ENCODE measurements at places on chromosomes 1 and 21.
A peak's percentile ranks its signal among the peaks of the same experiment; 100 is the strongest.

DNA sequence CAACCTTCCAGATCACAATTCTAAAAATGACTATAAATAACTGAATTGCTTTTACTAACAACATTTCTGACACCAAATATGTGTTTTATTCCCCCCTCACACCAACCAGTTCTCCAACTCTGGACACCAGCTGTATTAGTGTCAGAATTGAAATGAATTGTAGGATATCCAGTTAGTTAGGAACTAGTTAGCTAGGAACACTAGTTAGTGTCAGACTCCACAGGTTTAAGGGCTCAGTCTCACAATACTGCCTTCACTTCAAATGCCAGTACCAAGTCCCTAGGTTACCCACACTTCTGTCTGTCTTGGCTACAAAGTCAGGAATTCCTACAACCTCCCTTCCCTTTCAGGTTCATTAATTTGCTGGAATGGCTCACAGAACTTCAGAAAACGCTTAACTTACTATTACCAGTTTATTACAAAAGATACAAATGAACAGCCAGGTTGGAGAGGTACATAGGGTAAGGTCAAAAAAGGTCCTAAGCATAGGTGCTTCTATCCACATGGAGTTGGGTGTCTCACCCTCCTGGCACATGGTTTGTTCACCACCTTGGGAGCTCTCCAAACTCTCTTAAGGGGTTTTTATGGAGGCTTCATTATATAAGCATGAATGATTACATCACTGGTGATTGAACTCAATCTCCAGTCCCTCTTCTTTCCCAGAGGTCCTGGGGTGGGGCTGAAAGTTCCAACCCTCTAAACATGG, 4.2 kb downstream of the STXBP3 start:
- DNase-seq: no peak

GRCh38 chr1:214864896-214865688, 217.4 kb upstream of the KCNK2 start:
- DNase-seq: no peak

DNA sequence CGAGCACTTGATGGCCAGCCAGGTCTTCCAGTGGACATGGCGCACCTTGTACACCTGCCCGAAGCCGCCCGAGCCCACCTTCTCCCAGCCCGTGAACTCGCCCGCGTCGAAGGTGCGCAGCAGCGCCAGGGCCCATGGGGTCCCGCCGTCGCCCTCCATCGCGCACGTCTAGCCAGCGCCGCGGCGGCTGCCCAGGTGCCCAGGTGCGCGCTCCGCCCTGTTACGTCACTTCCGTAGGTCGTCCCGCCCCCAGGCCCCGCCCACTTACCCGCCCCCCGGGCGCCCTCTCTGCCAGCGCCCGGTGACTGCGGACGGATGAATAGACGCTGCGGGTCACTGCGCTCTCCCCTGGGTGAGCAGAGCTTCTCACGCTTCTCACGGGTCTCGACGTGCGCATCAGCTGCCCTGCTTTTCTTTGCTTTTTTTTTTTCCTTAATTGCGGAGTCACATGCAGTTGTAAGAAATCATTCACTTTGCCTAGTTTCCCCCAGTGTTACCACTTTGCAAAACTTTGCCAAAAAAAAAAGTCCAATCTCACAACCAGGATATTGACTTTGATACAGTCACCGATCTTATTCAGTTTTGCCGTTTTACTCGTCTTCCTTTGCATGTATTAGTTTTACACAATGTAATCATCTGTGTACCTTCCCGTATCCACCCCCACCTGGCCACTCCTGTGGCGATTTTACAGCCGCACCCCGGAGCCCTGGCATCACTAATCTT, at the start of gene RIPK4:
RIPK4 (minus strand) TSS at position 170 of the 723 bp plus-strand sequence; CDS start at position 159, 11 bp downstream.
- peak; percentile 78 for DNase-seq

DNA sequence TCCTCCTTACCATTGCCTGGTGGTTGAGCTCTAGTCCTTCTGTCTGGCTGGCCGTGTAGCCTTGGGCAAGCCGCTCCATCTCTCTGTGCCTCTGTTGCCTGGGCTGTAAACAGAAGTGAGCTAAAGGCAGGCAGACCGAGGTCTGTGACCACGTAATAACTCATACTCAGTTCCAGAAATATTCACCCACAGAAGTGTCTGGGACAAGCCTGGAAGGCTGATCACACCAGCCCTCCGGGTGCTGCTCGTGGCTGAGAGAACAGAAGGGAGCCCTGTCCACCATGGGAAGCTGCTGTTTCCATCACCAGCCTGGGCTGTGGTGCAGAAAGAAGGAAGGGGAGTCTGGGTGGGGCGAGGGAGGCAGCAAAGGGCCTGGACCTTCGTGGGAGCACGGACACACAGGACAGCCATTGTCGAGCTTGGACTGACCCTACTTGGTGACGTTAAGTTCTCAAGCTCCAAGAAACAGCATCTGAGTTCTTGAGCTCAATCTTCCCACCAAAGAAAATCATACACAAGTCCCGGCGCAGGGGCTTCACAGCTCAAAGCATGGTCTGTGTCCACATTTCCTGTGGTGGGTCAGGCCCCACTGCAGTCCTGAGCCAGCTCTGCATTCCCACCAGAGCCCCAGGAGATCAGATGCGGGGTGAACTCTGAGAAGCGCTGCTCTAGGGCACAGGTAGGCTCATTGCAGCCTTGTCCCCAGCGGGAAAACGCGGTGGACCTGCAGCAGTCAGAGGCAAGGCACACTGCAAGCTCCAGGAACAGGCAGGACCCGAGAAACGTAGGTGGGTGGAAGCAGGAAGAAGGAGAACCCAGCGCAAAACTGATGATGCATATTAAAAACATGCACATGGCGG, 61.8 kb downstream of the RUNX3 start:
- no peak for DNase-seq

DNA sequence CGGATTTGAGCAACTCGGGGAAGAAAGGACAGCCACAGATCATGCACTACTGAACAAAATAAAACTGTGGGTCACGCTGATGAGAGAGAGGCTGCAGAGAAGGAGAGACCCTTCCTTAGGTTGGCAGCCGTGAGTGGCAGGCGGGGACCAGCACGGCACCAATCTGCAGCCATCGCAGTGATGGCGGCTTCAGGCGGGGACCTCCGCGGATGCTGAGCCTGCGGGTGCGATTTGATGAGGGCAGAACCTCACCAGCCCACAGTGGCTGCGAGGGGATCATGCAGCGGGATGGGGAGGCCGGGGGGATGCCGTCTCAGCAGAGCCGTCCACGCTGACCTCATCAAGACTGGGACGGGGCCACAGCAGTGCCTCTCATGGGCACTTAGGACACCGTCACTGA, 11.8 kb downstream of the ITGB2 start:
- no peak for DNase-seq

- no peak for DNase-seq
Measured at GRCh38 chr1:40311692-40312091, 5.4 kb downstream of the COL9A2 start.

- no peak for DNase-seq
Measured at GRCh38 chr1:228172591-228173527, 7.3 kb downstream of the IBA57 start.

- DNase-seq: no peak
Measured at GRCh38 chr1:156419854-156420204, 50.8 kb downstream of the RHBG start.

DNA sequence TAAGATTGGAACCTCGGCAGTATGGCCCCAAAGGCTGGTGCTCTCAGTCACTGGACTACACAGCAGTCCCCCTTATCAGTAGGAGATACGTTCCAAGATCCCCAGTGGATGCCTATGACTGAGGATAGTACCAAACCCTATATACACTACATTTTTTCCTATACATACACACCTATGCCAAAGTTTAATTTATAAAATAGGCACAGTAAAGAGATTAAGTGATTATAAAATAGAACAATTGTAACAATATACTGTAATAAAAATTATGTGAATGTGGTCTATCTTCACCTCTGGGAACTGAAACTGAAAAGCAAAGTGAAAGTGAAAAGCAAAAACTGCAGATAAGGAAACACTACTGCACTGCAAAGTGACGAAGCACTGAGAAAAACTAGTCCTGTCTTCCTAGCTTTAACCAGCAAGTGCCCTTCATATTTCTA, 96.8 kb downstream of the INTS7 start:
- no peak for DNase-seq

DNA sequence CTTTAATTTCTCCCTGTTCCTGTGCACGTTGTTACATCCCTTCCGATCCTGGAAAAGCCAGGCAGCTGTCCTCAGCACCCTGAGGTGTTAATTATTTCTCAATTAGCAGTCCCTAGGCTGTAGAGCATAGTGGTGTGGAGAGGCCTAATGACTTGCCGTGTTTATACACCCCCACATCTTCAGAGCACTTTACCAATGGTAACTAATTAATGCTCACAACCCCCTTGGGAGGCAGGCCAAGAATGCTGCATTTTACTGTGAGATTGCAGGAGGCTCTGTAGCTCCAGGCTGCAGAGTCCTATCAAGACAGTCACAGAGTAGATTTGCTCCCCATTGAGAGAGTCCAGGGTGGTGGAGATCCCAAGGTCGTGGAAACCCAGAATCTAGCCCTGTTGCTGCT, 2.4 kb upstream of the PARS2 start:
- DNase-seq: peak; percentile 84

GRCh38 chr1:246748867-246749266, 24.7 kb downstream of the SCCPDH start:
- no peak for DNase-seq

DNA sequence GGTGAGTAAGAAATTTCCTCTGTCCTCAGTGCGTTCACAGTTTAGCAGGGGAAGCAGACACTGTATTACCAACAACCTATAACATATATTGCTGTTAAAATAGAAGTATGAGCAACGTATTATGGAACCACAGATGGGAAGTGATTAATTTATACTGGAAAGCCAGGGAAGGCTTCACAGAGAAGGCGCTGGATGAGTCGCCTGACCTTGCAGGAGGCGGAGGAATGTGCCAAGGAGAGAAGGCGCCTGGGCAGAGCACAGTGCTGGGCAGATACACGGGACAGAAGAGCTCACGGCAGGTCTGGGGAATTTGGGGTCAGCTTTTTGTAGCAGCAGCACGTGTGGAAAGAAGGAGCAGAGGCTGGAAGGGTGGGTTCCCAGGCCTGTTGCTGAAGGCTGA, 116.3 kb downstream of the DHRS3 start:
- DNase-seq: no peak

DNA sequence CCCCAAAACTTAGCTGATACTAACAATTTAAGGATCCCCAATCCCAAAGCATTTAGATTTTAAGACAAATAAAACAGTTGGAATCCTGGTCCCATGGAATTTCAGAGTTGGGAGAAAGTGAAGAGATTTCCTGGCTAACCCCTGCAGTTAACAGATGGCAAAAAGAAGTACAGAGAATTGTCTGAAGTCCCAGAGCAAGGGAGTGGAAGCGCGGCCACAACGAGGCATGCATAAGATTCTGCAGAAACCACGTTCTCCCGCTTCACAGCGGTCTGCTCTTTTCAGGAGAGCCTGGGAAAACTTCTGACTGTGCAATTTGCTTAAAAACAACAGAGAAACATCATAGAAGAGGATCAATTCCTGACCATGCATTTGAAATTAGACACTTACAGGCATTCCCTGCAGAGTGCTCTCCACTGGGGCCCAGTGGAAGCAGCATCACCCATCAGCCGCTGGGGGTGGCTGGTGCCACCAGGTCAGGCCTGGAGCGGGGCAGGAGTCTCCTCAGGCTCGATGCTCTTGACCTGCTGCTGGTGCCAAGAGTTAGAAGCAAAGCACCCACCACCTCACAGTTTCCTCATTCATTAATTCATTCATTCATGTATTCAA, 226.7 kb upstream of the POU3F1 start:
- DNase-seq: no peak

DNA sequence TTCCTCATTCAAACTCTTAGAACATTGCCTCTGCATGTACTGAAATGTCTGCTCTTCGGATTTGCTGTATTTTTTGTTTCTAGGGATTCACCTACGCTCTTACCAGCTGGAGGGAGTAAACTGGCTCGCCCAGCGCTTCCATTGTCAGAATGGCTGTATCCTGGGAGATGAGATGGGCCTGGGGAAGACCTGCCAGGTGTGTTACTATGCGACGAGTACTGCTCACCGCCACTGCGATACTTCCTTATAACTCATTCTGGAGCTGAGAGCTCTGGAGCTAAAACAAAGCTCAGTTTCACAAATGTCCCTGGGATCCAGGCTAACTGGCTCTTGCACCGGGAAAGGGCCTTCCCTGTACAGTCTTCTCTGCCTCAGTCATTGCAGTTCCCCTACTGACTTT, 10.1 kb downstream of the CHD1L start:
- no peak for DNase-seq

- no peak for DNase-seq
Measured at GRCh38 chr1:230156536-230156935, 89.5 kb downstream of the GALNT2 start.

DNA sequence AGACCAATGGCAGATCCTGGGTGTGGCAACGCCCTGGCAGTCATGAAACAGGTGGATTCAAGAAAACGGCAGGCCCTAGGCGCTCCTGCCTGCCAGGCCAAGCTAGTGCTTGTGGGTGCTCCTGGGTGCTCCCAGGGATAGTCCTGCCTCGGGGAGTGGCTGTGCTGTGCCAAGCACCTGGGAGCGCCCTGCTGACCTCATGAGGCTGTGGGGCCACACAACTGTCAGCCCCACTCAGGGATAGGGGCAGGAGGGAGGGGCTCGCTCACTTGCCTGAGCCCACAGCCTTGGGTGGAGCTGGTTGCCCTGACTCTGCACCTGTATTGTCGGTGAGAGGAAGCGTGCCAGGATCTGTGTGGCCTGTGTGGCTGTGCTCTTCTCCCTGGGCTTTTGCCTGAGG, 9.4 kb downstream of the SNAP47 start:
- no peak for DNase-seq

- DNase-seq: no peak
Measured at GRCh38 chr1:219109424-219110018, 64.2 kb upstream of the LYPLAL1 start.

GRCh38 chr1:25917996-25918395, 11.8 kb upstream of the STMN1 start:
- no peak for DNase-seq
